ENCODE measurements at places on chromosomes 7 and 10. TPM values are rescaled to one million over a fixed set of nuclear protein-coding genes. Genes with fewer than 3 reads are reported as not detected.

CPN1 gene
- not detected for total RNA-seq

PPIF gene
- 58.4 TPM for total RNA-seq

HECTD2 gene
- 29.4 TPM for total RNA-seq

CRCP gene
- 44.3 TPM for total RNA-seq

IDI1 gene
- 41.5 TPM for total RNA-seq

ZNF438 gene
- total RNA-seq, result 12.9 TPM

ZNF655 gene
- total RNA-seq, result 77.7 TPM

ATP6V0A4 gene
- 0.60 TPM for total RNA-seq

CRHR2 gene
- 6.5 TPM for total RNA-seq

ADCK2 gene
- total RNA-seq, result 30.3 TPM

FKBP9 gene
- total RNA-seq, result 53.9 TPM

HDAC9 gene
- 56.8 TPM for total RNA-seq

NPFFR1 gene
- 2.1 TPM for total RNA-seq

VPS37D gene
- 7.3 TPM for total RNA-seq

POLR2J2 gene
- total RNA-seq, result 12.6 TPM

MOGAT3 gene
- 0.51 TPM for total RNA-seq

POU6F2 gene
- total RNA-seq, result 10.3 TPM

RASSF4 gene
- total RNA-seq, result 120 TPM

OPALIN gene
- total RNA-seq, result 80.5 TPM

TMEM213 gene
- total RNA-seq, result not detected

CACNB2 gene
- total RNA-seq, result 88.0 TPM

MEST gene
- 127 TPM for total RNA-seq

SLC16A12 gene
- not detected for total RNA-seq

Data from dorsolateral prefrontal cortex (tissue), 122 donors.